ENCODE measurements at places on chromosomes 11 and 22. TPM values are rescaled to one million over a fixed set of nuclear protein-coding genes. Genes with fewer than 3 reads are reported as not detected.

OR8D4 gene
- not detected for total RNA-seq

GAB4 gene
- total RNA-seq = not detected

SLC22A25 gene
- not detected for total RNA-seq

PANX3 gene
- not detected for total RNA-seq

HEPN1 gene
- not detected for total RNA-seq

RTN4RL2 gene
- not detected for total RNA-seq

OR52E8 gene
- total RNA-seq = not detected

NAALAD2 gene
- 0.13 TPM for total RNA-seq

ST3GAL4 gene
- total RNA-seq = 26.6 TPM

CNTF gene
- 0.92 TPM for total RNA-seq

OR5P2 gene
- total RNA-seq = not detected

ME3 gene
- 64.6 TPM for total RNA-seq
